ENCODE measurements at places on chromosomes 12 and 14.

DNA sequence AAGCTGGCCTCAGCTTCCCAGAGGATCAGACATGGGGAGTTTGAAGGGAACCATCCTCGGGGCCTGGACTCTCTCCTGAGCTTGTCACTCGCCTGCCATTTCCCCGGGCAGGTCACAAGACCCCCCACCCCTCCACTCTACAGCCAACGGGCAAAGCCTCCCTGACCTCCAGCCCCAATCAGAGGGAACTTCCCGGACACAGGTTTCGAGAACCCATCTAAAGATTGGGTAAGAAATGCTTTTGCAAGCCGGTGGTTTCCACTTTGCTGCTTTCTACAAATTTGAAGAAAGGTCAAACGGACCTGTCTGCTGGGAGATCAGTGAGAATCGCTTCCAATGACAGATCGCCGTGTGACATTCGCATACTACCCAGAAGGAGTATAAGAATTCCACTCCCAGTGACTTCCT, 89.6 kb downstream of the SCARB1 start:
- DNase-seq = no peak

DNA sequence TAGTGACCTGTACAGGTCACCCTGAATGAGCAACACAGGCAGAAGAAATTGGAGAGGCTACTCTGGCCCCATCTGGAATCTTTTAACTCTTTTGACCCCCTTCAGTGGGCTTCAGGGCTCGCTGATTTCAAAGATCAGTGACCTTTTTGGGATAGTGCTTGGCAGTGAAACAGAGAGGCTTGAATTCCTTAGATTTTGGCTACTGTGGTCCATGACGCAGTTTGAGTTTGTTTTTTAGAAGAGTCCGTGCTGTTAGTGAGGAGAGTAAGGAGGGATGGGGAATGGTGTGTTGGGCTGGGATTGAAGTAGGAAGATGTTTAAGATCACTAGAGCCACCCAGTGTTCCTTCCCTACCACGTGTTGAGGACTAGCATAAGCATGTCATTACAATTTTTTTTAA, 16.5 kb downstream of the TMEM30B start:
- DNase-seq = no peak

GRCh38 chr12:87728931-87729593, 300.1 kb downstream of the C12orf50 start:
- DNase-seq = no peak

GRCh38 chr14:78104160-78104559, 66.0 kb upstream of the NRXN3 start:
- no peak for DNase-seq

DNA sequence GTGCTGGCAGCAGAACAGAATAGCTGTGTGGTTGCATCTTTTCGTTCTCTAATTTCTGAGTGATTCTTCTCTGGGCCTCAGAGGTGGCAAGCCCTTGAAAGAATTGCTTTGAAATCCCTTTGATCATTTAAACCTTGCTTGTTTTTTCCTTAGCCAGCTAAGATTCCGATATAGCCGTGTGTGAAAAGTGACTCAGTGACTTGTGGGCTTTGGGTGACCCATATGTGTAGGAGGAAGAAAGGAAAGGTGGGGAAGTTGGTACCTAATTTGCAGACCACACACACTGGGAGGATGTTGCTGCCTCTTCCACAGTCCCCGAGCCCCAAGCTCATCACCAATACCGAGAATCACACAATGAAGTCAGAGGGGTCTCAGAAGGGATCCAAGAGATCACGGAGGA, 18.8 kb downstream of the SLC24A4 start:
- no peak for DNase-seq

DNA sequence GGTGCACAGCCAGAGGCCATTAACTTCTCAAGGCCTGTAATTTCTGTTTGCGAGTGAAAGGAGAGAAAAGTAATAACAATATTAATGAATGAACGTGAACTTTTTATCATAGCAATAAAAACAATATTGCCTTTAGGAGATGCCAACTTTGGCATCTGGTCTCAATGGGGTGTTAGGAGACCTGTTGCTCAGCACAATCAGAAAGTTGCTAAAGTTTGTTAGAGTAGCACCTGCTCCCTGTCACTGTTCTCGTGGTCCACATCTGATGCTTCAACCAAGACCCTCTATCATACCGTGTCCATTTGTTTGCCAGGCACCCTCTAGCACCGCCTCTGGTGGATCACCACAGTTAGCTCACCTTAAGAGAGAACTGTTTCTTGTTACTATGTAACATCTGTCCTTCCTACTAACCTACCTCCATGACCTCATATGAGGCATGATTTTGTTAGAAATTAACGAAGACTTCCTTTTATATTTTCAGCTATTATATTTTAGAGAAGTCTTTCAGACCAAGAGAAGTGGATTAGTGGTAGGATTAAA, 12.5 kb upstream of the CLEC4E start:
- DNase-seq = no peak

DNA sequence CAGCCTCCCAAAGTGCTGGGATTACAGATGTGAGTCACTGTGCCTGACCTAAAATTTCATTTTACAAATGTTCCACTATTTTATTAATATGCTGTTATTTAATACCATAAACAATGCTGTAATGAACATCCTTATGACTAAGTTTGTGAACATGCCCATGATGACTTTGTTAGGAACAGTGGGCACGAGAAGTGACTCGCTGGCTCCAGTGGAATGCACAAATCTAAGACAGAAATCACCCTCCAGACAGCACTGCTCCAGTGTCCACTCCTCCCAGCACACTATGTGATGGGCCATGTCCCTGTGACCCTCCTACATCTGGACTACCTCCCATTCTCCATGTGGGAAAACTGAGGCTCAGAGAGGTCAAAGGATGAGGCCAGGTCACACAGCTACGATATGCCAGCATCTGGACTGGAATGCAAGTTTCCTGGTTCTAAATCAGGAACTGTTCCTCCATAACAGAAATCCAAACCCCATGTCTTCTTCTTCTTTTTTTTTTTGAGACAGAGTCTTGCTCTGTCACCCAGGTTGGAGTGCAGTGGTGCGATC, 57.9 kb downstream of the GPR68 start:
- DNase-seq = no peak

DNA sequence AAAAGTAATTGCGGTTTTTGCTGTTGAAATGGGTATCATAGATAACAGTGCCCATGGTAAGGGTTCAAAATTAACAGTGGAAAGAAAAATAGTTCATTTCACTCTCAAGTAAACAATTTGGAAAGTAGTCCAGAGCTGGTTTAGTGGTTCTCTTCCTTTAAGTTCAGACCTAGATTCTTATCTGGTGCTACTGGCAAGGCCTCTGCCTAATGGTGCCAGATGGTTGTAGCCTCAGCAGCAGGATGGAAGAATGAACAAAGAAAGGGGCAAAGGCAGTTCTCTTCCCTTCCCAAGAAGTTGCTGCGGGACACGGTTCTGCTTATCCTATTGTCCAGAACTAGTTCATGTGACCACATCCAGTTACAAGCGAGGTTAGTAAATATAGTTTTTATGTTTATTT, 10.5 kb downstream of the ARG2 start:
- DNase-seq = no peak

- no peak for DNase-seq
These were observed 26.5 kb downstream of the CRACR2A start for GRCh38 chr12:3726456-3726855.

DNA sequence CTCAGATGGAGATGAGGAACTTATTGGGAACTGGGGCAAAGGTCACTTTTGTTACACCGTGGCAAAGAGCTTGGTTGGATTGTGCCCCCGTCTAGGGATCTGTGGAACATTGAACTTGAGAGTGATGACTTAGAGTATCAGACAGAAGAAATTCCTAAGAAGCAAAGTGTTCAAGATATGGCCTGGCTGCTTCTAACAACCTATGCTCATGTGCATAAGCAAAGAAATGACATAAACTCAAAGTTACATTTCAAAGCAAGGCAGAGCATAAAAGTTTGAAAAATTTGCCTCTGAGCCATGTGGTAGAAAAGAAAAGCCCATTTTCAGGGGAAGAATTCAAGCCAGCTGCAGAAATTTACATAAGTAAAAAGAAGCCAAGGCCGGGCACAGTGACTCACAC, 21.5 kb upstream of the RAP1B start:
- DNase-seq = no peak

- no peak for DNase-seq
These were observed 70.3 kb downstream of the COX16 start for GRCh38 chr14:70289138-70289537.

- DNase-seq = no peak
These were observed 15.4 kb downstream of the PIWIL1 start for GRCh38 chr12:130353081-130353480.

DNA sequence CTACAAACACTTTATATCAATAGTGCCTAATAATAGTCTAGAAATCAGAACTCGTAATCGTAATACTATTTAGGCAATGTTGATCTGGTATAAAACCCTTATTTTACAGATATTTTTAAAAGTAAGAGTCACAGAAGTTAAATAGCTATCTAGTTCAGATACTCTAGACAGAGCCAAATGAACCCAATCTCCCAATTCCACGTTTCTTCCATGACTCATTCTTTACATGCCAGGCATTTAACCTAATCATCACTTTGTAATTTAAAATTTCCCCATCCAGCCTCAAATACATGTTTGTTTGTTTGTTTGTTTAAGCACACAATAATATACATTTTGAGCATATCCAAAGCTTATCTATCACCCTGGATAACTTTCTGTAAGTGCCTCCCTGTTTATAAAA, 36.4 kb upstream of the GARIN6 start:
- no peak for DNase-seq

- DNase-seq = no peak
These were observed 80.4 kb upstream of the SINHCAF start for GRCh38 chr12:31406345-31406744.

DNA sequence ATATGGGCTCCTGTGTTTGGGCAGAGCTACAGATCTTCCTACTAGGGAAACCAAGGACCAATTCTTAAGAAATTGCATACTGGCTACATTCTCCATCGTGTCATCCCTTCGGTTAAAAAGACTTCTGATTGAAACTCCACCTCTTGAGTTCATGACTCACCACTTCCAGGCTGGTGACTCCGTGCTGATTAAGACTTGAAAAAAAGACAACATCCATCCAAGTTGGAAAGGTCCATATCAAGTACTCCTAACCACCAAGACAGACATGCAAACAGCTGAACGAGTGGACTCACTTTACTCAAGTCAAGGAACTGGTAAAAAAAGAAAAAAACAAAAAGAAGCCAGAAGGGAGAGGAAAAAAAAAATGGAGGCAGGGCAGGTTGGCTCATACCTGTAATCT, 63.4 kb downstream of the APOBEC1 start:
- no peak for DNase-seq

DNA sequence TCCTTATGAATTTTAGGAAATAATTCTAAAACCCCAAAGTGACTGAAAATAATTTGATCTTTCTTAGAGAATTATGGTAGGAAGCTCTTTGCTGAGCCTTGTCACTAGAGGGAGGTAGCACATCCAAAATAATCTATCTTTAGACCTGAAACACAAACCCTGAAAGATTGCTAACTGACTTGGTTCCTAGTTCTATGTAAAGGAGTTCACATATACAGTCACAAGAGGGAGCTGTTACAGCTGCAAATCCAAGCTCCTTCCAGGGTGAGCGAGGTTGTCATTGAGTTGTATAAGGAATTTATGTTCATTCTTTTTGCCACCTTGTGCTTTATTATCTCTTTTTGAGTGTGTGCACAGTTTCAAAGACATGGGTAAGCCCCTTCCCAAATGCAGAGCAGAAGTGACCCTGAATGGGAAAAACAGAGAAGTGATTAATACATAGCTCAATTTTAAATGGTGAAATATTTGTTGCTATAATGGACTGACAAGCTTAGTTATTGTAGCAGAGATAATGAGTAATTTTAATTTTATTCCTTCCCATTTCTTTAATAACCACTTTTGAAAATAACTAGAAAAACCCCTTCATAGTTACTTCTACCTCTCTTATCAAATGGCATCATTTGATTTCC, 387.9 kb downstream of the DAD1 start:
- DNase-seq = no peak

GRCh38 chr12:32066206-32066605, 40.4 kb upstream of the BICD1 start:
- no peak for DNase-seq

DNA sequence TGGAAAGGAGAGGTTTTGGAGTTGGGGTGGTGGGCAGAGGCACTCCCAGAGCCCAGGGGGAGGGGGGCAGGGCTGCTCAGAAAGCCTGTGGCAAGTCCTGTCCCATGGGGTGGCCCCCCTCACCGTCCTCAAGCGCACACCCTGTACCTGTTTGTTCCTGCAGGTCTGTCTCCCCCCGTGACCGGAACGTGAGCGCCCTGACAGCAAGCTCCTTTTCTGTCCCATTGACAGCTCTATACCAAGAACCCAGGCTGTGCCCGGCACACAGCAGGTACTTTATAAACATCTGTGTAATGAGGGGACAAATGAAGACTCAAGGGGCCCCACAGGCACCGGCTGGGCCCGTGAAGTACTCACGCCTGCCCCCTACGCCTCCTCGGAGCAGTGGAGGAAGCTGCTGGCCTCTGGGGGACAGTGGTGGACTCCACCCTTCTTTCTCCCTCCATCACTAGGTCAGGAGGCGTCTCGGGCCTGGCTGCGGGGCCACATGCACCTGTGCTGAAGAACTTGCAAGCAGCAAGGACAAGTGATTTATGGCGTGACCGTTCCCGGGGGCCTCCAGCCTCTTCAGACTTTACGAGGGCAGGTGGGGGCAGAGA, 65.8 kb downstream of the GALNT9 start:
- DNase-seq = peak; percentile 18

GRCh38 chr12:8628731-8629130, 16.1 kb upstream of the AICDA start:
- no peak for DNase-seq

- no peak for DNase-seq
These were observed 10.8 kb upstream of the TCTN2 start for GRCh38 chr12:123659996-123660727.

DNA sequence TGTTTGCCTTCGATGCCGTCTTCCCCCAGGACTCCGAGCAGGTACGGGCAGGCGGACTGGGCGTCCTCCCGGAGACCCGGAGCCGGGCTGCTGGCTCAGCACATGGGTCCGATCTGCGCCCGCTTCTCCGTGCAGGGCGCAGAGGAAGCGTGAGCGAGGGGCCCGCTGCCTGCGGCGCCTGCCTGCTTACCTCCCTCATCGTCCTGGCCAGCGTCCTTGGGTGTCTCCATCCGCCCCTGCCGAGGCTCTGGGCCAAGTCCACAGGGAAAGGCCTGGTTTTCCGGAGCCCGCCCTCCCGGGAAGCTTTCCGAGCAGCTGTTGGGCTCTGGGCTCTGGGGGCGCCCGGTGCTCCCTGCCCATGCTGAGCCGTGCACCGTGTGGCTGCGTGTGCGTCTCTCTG, 33.5 kb downstream of the KIF26A start:
- no peak for DNase-seq

GRCh38 chr12:3293446-3294161, 197.4 kb upstream of the PRMT8 start:
- DNase-seq = peak; percentile 41
